RWPE2 (cell line): ENCODE measurements at places on chromosomes 5 and 9.

DNA sequence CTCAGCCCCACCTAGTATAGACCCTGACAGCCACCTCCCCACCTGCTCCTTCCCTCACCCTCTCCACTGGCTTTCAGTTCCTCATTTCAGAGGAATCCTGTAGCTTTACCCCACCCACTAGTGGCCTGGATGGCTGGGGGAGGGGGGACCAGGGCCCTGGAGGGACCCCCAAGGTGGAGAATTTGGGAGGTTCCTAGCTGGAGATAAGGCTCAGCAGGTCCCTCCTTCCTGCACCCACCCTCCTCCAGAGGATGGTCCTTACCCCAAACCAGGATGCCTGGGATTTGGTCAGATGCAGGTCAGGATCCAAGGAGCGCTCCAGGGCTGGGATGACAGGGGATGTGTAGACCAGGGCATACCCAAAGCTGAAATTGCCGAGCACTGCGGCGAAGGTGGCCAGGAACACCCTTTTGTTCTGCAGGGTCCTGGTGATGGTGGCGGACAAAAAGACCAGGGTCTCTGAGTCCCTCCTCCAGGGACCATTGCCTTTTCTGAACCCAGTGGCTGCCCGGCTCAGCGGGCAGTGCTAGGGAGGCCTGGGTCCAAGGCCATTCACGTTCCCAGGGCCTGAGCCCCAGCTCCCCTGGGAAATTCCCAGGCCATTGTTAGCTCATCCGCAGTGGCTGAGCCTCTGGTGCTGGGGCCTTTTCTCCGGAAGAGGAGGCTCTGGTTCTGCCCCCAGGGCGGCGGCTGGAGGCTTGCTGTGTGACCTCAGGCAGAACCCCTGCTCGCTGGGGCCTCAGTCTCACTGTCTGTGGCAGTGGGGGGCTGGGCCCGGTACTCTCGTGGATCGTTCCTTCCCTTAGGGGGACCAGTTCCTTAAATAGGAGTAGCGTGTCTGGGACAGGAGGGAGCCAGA, 678 bp downstream of the SLC2A6 start:
- no peak for DNase-seq

- DNase-seq = no peak
Measured at GRCh38 chr5:176889321-176890280, 9.5 kb downstream of the HK3 start.

GRCh38 chr5:148953711-148954110, 109.2 kb downstream of the SH3TC2 start:
- no peak for DNase-seq

GRCh38 chr5:39148983-39149534, 70.3 kb downstream of the FYB1 start:
- no peak for DNase-seq

DNA sequence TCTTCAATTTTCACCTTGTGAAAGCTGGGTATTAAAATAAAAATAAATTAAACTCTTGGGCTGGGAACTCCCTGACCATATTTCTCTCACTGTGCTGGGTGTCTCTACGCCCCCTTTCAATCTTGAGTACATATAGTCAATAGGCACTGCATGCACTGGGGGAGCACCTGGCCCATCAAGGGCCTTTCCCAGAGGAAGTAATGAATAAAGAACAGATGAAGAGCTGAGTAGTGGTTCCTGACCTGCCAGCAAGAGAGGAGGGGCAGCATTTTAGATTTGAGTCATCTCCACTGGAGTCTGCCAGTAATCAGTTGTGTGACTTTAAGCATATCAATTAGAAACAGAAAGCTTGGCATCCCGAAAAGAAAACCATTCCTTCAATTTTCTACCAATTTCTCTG, 6.2 kb downstream of the MAPKAP1 start:
- no peak for DNase-seq

GRCh38 chr9:77916410-77916819, 115.2 kb downstream of the GNAQ start:
- DNase-seq = no peak
